ENCODE measurements at places on chromosomes 12 and 14.

DNA sequence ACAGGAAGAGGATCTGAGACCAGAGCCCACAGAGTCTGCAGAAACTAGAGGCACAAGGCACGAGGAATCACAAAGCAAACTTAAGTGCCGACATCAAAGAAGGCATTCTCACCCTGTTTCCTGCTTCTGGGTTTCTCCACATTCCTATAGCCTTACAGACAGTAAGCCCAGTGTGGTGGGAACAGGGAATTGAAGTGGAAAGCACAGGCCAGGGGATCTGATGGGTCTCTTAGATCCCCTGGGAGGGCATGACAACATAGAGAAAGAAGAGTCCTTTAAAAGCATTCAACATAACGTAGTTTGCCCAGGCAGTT is 75.6 kb upstream of the FRMD6 start:
- DNase-seq, result no peak

GRCh38 chr12:13368971-13369370 is 172.4 kb downstream of the EMP1 start:
- DNase-seq, result no peak

DNA sequence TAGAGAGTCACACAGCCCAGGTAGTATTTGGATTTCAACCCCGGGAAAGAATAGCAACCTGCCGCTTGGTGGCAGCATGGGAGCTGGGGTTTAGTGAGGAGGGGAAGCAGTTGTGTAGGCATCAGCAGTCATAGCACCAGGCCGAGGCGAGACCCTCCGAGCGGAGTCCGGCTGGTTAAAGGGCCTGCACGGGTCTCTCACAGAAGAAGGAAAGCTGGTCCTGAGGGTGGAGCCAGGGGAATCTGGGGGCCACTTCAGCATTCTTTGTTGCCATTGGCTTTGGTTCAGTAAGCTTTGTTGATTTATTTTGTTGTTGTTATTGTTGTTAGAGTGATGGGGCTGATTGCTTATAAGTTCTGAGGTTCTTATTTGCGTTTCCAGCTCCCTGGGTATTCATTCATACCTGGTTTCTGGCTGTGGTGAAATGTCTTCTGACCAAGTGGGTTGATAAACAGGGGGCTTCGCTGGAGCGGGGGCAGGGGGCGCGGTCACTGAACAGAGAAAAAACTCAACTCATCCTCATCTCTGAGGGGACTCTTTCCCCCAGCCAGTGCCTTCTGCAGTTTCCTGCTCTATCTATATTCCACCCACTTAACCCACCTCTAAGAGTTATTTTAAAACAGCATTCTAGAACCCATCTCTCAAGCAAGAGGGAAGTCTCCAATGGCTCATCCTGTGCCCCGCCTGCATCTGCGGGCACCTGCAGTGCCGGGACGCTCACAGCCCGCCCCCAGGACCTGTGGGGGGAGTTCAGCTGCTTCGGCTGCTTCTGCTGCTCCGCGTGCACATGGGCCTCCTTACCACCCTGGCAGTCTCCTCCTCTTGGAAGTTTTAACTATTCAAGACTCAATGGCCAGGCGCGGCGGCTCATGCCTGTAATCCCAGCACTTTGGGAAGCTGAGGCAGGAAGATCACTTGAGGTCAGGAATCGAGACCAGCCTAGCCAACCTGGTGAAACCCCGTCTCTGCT is 11.6 kb downstream of the CKB start:
- no peak for DNase-seq

GRCh38 chr14:102121567-102121966 is 18.1 kb upstream of the WDR20 start:
- DNase-seq, result no peak

DNA sequence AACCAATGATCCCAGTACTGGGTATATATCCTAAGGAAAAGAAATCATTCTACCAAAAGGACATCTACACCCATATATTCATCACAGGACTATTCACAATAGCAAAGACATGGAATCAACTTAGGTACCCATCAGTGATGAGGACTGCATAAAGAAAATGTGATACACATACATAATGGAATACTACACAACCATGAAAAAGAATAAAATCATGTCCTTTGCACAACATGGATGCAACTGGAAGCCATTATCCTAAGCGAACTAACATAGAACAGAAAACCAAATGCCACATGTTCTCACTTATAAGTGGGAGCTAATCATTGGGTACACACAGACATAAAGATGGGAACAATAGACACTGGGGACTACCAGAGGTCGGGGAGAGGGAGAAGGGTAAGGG is 86.0 kb upstream of the LGR5 start:
- no peak for DNase-seq

DNA sequence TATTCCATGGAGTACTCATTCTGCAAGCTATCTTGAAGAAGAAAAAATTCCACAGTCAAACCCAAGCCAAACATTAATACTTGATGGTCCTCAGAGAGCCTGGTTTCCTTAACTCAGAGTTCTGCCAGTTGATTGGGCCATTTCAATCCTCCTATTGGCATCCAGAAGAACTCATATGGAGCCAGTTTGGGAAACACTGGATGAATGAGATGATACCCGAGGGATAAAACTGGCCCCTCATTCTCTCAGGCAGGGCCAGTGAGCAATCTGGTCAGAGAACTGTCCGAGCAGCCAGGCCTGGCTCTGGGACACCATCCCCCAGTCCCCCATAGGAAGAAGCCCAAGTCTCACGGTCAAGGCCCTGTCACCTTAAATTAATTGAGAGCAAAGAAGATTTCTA is 48.8 kb downstream of the NUAK1 start:
- DNase-seq, result no peak

DNA sequence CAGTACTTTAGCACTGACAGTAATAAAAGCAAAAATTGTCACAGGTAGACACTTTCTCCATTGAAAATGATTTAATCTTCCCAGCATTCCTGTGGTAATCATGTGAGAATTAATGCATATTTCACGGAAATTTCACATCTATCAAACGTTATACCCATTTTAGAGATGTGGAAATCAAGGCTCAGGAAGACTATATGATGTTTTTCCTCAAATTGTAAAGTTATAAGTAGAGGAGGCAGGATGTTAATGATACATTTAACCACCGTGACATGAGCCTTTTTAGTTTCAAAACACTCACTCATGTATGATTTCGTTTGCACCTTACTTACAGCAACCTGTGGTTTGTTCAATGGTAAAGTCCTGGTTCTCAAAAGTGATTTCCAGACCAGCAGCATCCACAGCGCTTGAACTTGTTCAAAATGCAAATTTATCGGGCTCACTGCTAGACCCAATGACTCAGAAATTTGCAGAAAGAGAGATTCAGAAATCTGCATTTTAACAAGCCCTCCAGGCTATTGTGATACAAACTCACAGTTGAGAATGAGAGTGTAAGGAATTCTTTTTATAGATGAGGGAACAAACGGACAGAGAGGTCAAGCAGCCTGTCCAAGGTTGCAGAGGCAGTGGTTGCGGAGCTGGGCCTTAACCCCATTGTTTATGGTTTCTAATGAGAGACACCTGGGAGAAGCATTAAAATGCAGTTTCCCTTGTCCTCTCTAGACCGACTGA is 654.8 kb upstream of the TBX3 start:
- no peak for DNase-seq

GRCh38 chr12:100114574-100114973 is 28.1 kb downstream of the BLTP3B start:
- DNase-seq, result no peak

DNA sequence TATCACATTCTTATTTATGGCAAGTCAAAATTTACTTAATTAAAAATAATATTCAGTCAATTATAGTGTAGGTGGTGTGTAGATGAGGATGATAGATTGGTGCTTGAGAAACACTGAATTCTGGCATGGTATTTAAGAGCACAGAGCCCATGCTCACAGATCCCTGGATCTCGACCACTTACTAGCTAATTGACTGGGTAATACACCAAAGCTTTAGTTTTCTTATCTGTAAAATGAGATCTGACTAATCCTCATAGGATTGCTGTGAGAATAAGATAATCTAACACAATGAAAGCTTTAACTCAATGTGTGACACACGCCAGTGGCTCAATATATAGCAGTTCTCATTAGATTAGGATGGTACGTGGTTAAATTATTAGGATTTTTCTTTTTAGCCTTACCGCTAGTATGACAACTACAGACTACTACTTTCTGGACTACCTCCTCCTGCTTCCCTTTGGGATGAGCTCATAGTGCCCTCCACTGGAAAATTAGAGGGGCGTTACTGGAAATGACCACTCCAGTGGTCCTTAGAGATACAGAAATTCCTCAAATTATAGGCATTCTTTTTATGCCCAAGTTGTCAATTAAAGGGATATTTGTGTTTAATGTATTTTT is 482.8 kb upstream of the TBX3 start:
- no peak for DNase-seq

DNA sequence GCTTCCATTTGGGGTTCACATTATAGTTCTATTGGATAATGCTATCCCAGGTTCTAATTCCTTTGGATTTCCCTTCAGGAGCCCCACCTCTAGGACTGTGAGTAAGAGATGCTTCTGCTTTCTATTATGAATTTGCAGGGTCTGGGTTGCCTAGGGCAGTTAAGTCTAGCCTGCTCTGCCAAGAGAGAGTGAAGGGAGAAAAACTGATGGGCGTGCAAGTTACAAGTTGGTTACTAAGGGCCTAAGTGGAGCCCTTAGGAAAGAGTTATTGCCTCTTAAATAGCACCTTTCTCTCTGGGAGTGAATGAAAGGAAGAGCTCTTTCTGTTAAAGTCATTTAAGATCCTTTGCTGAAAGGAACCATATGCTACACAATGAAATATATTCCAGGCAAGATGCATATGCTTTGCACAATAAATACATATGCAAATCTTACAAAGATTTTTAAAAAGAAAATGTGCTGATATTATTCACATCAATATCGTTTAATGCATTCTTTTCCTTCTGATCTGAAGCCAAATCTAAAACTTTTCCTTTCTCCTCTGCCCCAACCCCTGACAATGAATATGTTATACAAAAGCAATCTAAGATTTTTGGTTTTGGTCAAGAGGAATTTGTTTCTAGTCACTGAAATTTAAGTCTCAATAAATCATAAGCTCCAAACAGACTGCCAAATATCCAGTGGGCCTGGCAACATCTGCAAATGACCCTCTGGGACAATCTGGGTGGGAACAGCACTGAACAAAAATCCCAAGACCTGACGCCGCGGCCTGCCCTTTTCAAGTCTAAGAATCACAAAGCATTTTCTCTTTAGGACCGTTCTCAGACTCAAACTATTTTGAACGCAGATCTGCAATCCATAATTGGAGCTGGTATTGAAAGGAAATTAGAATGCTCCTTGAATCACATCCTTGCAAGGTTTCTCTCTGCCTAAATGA is 586.7 kb downstream of the ETNK1 start:
- DNase-seq, result no peak

GRCh38 chr14:74841230-74842207 is 34.4 kb downstream of the PROX2 start:
- no peak for DNase-seq

GRCh38 chr12:12439636-12440035 is 82.8 kb downstream of the BORCS5 start:
- no peak for DNase-seq

- no peak for DNase-seq
Measured at GRCh38 chr14:56273155-56273554, 154.9 kb downstream of the PELI2 start.

GRCh38 chr14:102805371-102805891 is 28.2 kb downstream of the TRAF3 start:
- DNase-seq, result no peak

DNA sequence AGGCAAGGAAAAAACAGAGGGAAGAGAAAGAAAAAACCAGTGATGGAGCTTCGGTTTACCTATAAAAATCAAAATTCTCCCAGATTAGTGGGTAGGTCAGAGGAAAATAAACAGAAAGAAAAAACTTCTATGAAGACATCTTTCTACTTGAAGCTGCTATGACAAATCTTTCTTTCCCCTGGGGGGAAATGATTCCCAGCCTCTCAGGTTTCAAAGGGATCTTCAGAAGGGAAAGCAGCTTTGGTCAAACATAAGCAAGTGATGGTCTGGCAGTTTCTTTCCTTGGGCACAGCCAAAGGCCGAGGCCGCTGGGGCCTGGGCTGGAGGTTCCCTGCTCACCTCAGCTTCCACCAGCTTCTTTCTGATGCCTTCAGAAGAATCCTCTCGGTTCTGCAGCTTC is 104.5 kb downstream of the PRKAB1 start:
- DNase-seq, result no peak

DNA sequence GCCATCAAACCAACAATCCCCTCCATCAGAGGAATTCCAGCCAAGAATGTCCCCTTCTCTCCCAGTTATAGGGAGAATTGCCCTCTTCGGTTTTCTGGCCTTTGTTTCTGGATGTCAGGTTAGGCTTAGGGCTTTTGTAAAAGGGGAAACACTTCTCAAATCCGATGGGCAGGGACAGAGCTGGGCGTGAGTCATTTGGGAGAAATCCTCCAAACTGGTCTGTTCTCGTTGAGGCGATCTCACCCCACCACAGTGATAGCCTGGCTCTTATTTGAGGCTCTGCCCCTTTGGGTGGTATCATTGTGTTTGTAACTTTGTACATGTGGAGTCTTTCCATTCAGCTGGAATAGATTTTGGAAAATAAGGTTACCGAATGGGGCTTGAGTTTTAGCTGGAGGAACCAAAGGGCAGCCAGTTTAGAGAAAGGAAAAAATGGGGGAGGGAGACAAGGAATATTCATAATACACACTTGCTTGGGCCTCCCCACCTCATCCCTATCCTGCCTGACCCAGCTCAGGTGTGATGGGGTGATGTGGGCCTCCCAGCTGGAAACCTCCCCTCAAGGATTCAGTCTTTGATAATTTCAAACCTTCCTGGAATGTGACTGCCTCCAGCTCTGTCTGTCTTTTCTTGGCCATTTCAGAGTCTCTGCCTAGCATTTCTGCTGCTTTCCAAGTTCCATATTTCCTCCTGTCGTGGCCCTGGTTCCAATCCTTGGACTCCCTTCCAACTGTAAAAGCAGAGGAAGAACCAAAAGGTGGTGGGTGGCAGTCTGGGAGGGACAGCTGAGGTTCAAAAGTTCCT is 7.5 kb downstream of the HOXC4 start:
- DNase-seq, result no peak

DNA sequence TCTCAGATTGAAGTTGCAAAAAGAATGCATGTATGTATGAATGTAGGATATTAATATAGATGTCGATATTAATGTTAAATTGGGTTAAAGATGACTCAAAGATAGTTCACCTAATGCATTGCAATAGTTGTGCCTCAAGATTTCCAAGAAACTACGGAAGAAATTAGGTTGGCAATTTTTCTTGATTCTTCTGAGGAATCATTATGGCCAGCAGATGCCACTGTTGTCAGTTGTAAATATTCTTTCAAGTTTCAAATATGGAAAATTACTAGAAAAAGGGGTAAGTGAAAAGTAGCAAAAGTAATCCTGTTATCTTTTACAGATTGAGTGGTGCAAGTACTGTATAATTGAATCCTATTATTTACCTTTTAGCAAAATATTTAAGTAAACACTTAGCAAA is 202.1 kb downstream of the ADAMTS20 start:
- no peak for DNase-seq

- DNase-seq, result no peak
Measured at GRCh38 chr12:124352839-124353238, 57.9 kb downstream of the RFLNA start.

DNA sequence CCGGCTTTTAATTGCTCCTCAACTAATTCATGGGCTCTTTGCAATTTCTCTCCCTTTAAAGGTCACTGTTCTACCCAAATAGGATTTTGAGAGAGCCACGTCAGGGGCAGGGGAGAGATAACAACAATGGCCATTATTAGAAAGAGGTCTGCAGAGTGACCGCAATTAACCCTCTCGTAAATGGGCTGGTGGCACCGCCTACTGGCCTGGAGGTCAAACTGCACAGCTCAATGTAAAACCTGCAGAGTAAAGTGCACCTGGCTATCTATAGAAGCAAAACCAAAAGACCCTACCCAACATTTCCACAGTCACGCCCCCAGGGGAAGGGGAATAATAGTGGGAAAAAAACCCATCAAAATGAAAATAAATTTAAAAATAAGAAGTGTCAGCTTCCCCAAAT is 21.6 kb upstream of the CLEC4E start:
- no peak for DNase-seq

- DNase-seq, result no peak
Measured at GRCh38 chr12:47941871-47942613, 21.4 kb upstream of the TMEM106C start.
